ENCODE measurements at places on chromosomes 1 and 21.

GRCh38 chr1:111448482-111448917 lies 556 bp downstream of the WDR77 start:
- peak; percentile 17 for DNase-seq

- DNase-seq, result peak; percentile 89
Observed at GRCh38 chr1:171486048-171486519, 754 bp downstream of the PRRC2C start.

DNA sequence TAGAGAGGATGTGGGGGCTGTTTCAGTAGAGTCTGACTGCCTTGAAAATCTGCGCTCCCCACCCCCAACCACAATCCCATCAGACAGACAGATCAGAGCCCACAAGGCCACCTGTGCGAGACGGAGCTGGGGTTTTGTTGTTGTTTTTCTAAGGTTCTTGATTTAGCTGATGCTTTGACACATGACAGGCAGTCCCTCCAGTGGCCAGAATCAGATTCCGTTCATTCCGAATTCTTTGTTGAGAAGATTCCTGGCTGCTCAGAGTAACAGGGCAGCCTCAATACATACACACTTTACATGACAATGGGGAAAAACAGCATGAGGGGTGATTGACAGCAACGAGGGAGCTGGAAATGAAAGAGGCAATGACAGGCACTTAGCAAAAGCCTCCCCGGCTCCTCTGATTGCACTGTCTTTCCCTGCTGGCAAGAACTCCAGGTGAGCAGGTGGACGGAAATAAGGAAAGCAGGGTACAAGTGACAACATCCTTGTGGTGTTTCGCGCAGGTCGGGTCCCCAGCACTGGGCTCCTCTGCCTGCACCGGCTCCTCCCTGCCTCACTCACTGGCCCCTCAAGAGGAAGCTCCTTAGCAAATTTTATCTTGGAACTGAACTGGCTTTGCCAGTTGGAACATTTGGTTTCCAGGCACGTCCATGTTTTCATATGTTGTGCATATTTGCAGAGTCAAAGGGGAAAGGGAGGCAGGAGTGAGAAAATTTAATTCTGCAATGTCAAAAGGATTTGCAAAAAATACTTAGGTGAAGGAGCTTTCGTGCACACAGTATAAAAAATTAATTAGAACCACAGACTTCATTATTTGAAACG lies 148.7 kb downstream of the PGBD5 start:
- no peak for DNase-seq

- DNase-seq, result no peak
Observed at GRCh38 chr1:50651476-50652263, 228.4 kb upstream of the DMRTA2 start.

DNA sequence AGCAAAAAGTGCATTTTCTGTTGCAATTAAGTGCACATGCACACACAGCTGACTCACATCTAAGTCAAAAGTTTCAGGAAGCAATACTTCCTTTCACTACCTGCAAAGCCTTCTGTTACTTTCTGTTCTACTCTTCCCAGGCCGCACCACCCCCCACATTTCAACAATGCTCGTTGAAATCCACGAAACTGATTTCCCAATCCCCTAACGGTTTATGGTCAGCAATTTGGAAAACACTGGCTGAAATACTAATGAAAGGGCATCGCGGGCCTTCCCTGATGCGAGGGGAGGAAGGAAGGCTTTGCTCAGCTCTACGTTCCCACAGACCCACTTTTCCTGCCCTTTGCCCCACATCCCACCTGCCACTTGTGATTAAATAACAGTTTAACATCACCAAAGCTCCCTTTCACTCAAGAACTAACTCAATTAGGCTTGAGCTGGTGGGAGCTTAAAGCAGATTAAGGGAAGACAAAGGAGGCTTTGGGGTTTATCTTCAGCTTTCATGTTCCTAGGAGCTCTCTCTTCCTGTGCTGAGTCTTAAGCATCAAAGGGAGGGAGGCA lies 243.2 kb upstream of the RAB4A start:
- DNase-seq, result peak; percentile 22

- no peak for DNase-seq
Observed at GRCh38 chr1:209609791-209610630, 26.5 kb downstream of the CAMK1G start.

GRCh38 chr1:155052439-155053395 lies 1.6 kb downstream of the ADAM15 start:
- no peak for DNase-seq

DNA sequence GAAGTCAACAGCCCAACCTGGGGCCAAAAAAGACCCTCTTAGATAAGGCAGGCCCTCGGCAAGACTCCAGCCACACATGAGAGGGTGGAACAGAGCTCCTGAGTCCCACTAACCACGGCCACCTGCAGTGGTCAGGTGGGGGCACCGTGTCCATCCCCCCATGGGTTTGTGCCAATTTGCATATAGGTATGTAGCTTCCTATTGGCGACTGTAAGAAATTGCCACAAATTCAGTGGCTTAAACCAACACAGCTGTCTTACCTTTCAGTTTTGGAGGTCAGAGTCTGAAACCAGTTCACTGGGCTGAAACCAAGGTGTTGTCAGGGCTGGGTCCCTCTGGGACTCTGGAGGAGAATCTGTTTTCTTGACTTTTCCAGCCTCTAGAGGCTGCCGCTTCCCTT lies 59.3 kb downstream of the COL18A1 start:
- DNase-seq, result no peak

DNA sequence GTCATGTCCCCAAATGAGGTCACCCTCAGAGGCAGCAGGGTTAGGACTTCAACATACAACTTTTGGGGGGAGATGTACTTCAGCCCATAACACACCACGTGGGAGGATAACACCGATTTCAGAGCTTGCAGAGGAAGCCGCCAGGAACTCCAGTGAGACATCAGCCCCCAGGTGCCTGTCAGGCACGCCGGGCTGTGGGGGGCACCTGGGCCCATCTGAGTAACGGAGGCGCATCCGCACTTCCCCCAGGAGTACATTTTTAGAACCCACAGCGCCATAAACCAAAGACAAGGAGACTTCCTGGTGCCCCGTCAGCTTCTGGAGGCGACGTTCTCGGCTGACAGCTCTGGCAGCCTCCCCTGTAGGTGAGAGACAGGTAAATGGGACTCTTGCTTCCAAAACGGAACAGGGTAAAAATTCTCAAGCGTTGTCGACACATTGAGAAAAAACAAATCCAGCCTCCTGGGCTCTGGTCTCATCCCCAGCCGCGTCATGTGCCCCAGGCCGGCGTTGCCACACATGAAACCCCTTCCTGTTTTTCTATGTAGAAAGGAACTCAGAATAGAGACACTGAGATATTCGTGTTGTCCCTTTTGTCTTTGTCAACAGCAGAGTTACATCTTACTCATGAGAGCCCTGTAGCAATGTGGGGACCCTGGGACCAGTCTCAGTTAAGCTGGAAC lies 93.3 kb downstream of the PDE9A start:
- DNase-seq, result peak; percentile 57

DNA sequence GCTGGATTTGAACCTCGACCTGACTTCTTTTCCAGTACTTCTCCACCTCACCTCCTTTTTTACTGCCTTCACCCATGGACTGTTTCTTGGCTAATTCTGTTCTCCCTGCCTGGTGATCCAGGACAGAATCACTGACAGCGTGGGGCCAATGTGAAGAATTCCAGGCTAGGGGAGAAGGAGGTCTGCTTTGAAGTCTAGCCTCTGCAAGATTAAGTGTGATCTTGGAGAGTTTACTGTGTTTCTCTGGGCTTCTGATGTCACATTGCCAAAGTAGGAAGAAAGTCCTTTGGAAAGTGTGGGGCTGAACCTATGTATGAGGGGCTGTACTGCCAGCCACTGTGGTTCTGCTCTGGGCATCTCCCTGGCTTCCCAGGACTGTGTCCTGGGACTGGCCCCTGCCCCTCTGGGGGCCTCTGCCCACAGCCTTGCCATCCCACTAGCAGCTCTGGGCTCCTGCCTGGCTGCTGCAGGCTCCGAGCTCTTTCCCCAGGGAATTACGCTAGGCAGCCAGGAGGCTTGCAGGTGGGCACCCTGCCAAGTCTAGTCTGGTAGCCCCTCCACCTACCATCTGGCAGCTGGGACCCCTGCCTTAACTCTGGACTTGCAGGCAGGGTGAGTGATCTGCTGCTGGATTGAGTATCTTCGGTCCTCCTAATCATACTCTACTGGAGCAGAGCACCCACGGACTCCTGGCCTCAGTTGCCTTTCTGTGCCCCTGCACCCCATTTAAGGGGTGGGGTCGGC lies 52.2 kb downstream of the YARS1 start:
- no peak for DNase-seq

- no peak for DNase-seq
Observed at GRCh38 chr1:173341307-173341706, 134.2 kb upstream of the TNFSF4 start.

GRCh38 chr1:217134857-217135568 lies 411.8 kb upstream of the ESRRG start:
- DNase-seq, result no peak

DNA sequence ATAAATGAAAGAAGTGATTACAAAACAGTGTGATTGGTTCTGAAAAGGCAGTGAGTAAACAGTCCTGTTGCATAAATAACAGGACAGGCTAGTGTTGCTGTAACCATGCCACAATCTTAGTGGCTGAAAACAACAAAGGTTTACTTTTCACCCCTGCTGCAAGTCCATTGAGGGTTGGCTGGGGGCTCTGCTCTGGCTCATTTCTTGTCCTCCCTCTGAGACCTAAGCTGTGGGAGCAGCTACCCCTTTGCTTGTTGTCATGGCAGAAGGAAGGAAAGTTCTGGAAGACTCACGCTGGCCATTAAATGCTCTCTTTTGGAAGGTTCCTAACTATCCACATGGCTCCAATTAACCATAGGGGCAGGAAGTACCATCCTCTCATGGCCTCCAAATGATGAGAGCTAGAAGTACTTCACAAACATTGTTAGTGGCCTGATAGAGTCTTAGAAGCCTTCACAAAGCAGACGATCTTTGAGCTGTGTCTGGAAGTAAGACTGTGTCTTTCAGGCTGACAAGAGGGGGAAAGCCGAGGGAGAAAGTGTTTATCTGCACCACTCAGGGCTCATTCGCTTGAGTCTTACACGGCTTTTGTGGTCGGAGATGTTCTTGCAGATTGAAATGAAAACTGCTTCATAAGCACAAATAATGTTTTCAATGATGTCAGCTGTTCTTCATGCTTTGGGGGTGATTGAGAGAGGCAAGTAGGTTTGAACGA lies 11.9 kb downstream of the RCSD1 start:
- peak; percentile 65 for DNase-seq

GRCh38 chr1:210123924-210124589 lies 108.5 kb upstream of the SERTAD4 start:
- DNase-seq, result no peak

GRCh38 chr1:1376551-1377226 lies 1.7 kb upstream of the AURKAIP1 start:
- DNase-seq, result no peak

DNA sequence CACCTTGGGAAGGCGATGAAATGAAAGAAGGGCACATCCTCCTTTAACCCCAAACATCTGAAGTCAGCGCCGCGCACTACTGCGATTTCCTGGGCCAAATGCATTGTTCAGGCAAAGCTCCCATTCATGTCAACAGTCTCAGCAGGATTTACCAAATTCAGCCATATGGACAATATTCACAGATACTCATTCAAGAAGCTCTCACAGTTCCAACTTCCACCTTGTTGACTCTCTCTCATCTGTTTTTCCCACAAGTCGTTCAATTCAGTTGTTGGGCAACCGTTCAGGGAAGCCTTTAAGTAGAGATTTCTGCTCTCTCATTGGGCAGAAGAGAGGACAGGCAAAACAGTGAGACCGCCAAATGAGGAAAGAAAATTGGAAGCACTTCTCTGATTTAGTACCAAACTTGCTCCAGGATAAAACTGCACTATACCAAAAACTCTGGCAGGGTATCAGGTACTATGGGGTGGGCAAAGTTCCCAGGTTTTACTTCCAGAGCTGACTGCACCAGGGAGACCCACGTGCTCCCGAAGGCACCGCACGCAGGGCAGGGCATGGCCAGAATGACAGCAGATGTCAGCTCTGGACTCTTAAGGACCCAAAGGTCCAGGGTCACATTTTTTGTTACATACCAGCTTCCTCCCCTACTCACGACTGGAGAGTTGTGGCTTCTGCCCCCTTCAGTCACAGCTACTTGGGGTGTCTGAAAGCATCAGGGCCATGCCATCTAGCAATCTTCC lies 668.8 kb downstream of the KIF26B start:
- no peak for DNase-seq

DNA sequence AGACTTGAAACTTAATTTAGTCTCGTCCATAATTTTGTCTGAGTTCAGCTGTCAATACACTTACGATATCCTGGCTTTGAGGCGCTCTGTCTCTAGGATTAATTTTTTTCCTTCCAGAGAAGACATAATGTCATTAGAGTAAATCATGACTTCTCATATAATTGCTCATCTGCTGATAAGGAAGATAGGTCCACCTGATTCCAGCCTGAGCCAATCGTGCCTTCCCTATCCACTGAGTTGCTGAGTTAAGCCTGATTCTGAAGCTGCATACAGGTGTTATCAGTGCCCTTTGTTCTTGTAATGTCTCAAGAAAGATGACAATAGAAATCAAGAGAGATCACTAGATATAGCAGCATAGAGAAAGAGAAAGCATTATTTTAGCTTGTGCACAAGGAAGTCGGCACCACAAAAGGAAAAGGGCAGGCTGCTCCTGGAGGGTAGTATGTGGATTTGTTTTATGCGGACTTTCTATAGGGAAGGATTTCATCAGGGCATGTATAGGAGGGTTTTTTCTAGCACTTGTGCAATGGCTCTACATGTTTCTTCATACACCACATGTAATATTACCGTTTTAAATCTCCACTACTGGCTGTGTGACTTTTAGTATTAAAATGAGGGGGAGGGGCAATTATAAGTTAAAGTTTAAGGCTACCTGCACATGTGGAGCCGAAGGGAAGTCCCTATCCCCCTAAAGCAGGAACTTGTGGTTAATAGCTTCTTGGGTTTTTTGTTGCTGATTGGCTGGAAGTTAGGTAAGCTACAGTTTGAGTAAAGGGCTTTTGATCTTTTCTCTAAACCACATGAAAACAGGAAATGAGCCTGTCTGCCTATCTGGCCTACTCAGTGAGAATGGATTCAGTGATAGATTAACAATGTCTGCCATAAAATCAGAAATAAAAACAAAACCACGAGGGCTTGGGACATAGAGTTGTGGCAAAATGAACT lies 133.4 kb downstream of the PLPPR5 start:
- DNase-seq, result peak; percentile 88

GRCh38 chr1:109959974-109960744 lies 24.4 kb upstream of the AHCYL1 start:
- no peak for DNase-seq

DNA sequence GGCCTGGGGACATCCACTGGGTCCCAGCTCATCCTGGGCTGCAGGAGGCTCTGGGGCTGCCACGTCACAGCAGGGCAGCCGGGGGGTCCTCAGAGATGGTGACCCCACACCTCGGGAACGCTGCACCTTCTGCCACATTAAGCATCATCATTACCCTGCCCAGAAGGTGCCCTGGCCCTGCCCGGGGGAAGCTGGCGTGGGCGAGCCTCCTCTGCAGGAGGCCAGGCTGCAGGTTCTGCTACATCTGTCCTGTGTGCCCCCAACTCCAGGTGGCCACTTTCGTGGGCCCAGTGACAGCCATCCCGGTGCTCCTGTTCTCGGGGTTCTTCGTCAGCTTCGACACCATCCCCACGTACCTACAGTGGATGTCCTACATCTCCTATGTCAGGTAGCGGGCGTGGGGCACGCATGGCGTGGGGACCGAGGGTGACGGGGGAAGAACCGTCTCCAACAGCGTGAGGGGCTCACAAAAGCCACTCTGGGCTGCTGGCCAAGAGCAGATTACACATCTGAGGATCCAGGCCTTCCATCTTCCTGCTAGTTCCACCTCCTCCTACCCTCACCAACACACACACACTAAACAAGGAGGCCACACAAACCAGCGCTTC lies 20.8 kb downstream of the TFF3 start:
- DNase-seq, result no peak

Data from CD4-positive, alpha-beta T cell treated with Interleukin-2 at 100 ng/mL for 4 hours (primary cell).